ENCODE measurements at places on chromosomes 6 and 20.
A peak's percentile ranks its signal among the peaks of the same experiment; 100 is the strongest.

DNA sequence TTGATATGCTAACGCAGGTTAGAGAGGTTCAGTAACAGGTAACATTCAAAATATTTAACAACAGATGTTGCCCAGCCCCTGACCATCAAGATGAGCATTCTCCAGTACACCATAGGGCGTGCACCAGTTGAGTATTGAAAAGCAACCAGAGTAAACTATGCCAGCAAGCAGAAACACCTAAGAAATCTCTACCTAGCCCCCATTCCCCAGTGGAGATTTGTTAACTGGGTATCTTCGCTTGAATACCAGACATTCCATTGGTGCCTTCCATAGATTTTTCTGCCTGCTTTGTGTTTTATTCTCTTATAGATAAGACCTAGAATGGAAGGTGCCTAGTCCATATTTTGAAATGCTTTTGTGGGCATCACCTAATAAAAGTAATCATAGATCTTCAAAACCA, 623.9 kb downstream of the KIF16B start:
- no peak for DNase-seq

DNA sequence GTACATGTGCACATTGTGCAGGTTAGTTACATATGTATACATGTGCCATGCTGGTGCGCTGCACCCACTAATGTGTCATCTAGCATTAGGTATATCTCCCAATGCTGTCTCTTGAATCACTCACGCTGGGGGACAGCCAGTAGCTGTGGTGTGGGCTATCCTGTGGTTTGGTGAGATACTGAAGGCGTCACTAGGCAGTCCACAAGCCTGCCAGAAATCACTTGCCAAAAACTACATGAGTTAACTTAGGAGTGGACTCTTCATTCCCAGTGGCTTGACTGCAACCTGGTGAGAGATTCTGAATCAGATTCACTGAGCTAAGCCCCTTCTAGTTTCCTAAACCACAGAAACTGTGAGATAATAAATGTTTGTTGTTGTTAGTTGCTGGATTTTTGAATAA, 191.3 kb downstream of the TSHZ2 start:
- no peak for DNase-seq

DNA sequence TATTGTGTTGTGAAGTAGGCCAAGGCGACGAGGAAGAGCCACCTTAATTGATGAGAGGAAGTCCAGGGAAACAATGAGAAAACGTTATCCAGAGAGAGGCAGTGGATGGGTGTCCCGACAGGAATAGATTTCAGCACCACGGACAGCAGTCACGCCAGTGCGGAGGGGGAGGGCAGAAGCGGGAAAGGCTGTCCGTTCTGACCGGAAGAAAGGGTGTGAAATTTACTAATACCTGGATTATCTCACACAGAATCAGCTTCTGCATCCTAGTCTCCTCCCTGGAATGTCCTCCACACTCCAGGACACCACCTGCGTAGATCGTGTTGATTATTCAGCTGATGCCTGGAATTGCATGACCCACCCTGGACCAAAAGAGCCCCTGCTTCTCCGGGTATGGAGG, 7.4 kb upstream of the BPIFA3 start:
- no peak for DNase-seq

GRCh38 chr20:44021186-44021585, 106.5 kb downstream of the TOX2 start:
- no peak for DNase-seq

GRCh38 chr20:20331817-20332216, 36.1 kb upstream of the INSM1 start:
- no peak for DNase-seq

- peak; percentile 9 for DNase-seq
These were observed 108.5 kb upstream of the KCNK16 start for GRCh38 chr6:39430871-39431523.

GRCh38 chr6:160070427-160070826, 51.2 kb upstream of the SLC22A1 start:
- no peak for DNase-seq

GRCh38 chr20:19018881-19019280, 193.6 kb upstream of the SLC24A3 start:
- DNase-seq, result no peak

GRCh38 chr6:167103041-167103891, 19.6 kb upstream of the CCR6 start:
- no peak for DNase-seq

DNA sequence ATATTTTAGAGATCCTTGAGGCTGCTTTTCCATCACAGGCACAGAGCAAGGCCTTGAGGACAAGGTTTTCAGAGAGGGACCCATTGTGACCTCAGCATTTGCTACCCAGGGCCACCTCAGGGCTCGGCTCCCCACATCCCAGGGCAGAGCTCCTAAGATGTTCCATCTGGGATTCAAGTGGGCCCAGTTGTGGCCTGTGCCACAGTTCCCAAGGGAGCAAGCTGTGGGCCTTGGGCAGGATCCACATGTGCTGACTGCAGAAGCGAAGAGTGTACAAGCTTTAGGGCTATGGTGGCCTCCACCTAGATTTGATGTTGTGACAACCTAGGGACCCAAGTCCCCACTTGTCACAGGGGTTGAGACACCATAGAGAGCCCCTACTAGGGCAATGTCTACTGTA, 608.1 kb downstream of the HACE1 start:
- DNase-seq, result no peak

DNA sequence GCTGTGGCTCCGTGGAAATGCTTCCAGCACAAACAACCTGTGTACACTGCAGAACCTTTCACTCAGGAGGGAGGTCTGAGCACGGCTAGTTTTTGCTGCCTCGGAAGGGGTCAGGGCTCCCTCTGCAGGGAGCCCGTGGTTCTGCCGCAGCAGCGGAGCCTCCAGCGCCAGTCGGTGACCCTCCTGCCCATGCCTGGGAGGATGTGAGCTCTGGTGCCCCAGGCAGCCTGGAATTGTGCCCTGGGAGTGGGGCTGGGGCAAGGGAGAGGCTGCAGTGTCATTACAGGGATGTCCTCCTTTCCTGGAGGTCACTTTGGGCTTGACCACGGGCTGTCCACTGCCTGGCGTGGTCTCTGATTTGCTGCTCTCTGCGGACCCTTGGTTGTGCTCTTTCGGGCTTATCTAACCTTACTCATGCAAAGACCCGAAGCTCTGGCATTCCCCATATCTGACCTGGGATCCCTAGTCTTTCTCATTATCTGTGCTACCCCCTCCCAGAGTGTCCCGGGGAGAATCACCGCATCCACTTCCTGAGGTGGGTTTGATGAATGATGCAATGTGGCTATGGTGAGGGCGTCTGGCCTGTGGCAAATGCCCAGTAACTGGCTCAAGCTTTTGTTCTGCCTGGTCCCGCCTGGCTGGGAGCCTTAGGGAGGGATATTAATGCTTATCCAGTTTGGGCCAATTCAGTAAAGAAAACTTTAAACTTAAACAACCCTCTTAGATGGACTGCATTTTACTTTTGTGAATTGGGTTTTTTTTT, 59.6 kb upstream of the TAGAP start:
- peak; percentile 71 for DNase-seq

GRCh38 chr20:59776626-59777330, 156.7 kb downstream of the SYCP2 start:
- DNase-seq, result no peak

- no peak for DNase-seq
These were observed 37.4 kb upstream of the SYNDIG1 start for GRCh38 chr20:24432046-24432442.

GRCh38 chr6:67129780-67130179, 1422.8 kb upstream of the EYS start:
- no peak for DNase-seq

- no peak for DNase-seq
These were observed 83.9 kb upstream of the GPR6 start for GRCh38 chr6:109894181-109894580.

DNA sequence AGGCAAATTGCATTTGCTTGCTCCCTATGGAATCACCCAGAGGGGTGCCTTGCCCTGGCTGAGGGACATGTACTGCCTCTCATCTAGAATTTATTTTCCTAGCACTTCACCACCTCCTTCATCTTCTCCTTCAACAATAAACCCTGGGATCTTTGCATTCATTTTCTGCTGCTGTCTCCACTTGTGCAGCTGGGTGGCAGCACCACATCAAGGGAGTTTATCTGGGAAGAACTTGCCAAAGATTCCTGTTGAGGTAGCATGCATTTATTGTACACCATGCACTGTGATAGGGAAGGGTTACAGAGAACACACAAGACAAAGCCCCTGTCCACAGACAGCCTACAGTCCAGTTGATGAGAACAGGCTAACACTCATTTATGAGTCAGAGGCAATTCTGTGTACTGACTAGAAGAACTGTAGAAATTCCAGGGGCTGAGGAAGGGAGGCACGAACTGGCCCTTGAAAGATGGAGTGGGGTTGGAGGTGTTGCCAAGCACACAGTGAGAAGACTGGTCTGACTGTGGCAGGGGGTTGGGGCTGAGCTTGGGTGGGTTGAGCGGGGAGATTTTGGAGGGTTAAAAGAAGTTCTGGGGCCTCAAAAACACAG, 17.5 kb downstream of the C20orf173 start:
- no peak for DNase-seq

GRCh38 chr6:41344876-41345275, 9.5 kb downstream of the NCR2 start:
- DNase-seq, result no peak

GRCh38 chr6:156828280-156828703, 51.1 kb downstream of the ARID1B start:
- DNase-seq, result no peak

DNA sequence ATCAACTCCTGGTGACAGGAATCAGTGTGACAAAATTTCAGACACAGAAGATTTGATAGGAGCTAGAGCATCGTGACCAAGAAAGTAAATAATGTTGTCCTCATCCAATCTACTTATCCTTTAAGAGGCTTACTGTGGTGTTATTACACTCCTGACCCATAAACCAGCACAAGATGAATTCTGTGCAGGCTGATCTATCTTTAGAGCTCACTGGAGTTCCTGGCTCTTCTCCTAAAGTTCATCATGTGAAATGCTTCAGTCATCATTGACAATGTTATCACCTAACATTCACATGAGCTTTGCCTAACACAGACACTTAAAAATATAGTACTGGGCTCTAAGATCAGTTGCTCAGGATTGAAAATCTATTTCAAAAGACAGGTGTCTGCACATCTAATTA, 271.0 kb upstream of the HSF2 start:
- no peak for DNase-seq

DNA sequence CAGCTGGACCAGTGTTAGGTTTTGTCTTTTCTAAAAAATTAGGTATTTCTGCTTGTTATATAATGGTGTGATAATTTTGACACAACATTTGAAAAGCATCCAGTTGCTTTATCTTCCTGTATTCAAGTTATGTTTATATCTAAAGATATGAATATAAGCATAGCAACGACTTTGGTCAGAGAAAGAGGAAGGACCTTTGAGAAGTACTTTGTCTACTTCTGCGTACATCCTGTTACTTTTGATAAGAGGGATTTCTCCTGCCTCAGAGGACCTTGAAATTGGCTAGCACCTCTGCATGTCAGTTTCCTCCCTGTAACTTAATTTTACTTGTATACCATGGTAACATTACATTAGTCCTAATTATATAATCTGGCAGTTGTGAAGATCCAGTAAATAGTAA, 24.8 kb downstream of the PHF20 start:
- DNase-seq, result no peak

DNA sequence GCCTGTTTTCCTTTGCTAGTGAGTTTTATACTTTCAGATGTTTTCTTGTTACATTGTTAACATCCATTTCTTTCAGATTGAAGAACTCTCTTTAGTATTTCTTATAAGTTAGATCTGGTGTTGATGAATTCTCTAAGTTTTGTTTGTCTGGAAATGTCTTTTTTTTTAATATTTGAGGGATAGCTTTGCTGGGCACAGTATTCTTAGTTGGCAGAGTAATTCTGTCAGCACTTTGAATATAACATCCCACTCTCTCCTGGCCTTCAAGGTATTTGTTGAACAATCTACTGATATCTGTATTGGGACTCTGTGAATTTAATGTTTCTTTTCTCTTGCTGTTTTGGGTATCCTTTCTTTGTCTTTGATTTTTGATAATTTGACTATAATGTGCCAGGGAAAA, 79.4 kb upstream of the UST start:
- DNase-seq, result no peak

- no peak for DNase-seq
These were observed 21.7 kb upstream of the AVP start for GRCh38 chr20:3106185-3106584.

DNA sequence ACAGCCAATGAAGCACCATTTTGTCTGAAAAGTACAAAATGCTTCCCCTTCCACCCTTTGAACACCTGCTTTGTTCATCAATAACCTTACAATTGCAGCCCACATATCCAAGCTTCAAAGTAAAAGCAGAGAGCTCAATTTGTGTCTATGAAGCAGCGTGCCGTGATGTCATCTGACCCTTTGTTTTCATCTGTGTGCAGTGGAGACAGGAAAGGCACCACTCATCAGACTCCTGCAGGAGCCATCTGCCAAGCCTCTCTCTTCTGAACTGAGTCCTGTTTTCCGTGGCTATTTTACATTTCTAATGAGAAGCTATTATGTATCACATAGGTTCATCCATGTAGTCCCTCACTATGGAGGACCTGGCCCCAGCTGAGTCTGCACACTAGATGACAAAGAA, 7.5 kb upstream of the LY86 start:
- no peak for DNase-seq

DNA sequence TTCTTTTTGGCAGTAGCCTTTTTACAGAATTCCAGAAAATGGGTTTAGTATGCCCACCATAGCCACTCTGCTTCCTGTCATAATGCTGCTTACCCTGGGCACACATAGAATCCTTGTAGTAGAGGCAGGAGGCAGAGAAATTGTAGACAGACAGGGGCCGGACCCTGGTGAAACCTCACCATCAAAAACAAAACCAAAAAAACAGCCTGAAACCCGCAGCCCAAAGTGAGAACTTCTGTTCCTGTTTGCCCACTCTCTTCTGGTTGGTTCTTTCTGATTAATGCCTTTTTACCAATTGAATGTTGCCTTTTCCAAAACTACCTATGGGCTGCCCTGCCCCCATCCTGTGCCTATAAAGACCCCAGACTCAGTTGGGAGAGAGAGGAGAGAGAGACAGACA, 188.2 kb downstream of the CDKAL1 start:
- no peak for DNase-seq

DNA sequence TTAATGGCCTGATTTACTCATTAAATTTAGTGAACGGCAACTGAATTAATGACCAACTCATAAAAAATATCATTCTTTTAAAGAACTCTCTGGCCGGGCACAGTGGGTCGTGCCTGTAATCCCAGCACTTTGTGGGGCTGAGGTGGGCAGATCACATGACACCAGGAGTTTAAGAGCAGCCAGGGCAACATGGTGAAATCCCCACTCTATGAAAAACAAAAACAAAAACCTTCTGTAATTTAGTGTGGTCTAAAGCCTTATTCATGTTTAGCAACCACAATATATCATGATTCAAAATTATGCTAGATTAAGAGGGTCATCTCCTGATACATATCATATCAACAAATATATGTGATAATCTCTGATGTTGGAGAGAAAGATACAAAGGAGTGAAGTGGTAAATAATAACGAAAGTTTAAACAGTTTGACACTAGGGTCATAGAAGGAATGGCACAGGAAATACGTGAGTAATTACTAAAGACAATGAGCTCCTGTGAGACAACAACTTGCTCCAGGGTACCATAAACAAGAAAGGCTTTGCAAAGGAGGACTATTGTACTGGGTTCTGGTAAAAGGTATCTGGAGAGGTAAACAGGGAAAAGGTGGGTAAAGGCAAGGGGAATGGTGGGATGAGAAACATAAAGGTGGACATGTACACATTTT, 5.7 kb downstream of the ELOVL4 start:
- DNase-seq, result no peak

GRCh38 chr6:37125774-37126492, 44.0 kb upstream of the PIM1 start:
- DNase-seq, result no peak
